ENCODE measurements at places on chromosomes 1 and 21.

- DNase-seq = no peak
Measured at GRCh38 chr1:24323281-24323680, 4.1 kb downstream of the GRHL3 start.

- DNase-seq = peak; percentile 72
Measured at GRCh38 chr1:100510451-100510850, 27.5 kb upstream of the GPR88 start.

- DNase-seq = peak; percentile 6
Measured at GRCh38 chr1:16151196-16151994, 4.5 kb downstream of the EPHA2 start.

- DNase-seq = no peak
Measured at GRCh38 chr1:201112926-201113325, 700 bp upstream of the CACNA1S start.

DNA sequence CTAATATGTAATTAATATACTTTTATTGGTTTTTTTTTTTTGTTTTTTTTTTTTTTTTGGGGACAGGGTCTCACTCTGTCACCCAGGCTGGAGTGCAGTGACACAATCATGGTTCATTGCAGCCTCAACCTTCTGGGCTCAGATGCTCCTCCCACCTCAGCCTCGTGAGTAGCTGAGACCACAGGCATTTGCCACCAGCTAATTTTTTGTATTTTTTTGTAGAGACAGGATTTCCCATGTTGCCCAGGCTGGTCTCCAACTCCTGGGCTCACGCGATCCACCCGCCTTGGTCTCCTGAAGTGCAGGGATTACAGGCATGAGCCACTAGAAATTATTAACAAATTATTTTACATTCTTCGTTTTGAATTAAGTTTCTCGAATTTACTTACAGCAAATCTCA lies 16.8 kb upstream of the POGZ start:
- no peak for DNase-seq

GRCh38 chr21:45534636-45535331 lies 7.5 kb downstream of the SLC19A1 start:
- peak; percentile 89 for DNase-seq

DNA sequence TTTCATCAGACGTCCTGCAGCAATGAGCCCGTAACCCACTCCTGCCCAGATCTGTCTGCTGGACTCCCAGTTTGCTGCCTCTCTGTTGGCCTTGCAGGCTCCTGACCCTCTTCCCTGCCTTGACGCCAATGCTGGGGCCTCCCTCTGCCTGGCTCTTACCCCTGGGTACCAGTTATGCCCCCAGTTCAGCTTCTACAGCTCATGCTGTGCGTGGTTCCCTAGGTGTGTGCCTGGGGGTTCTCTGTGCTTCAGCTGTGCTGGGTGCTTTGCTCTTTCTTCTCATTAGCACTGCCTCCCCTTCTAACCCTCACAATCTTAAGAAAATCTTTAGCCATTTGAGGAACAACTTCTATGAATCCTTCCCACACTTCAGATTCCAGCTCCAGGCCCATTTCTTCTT lies 151.4 kb downstream of the ZSCAN20 start:
- DNase-seq = no peak

GRCh38 chr21:45977396-45977795 lies 4.2 kb upstream of the COL6A1 start:
- DNase-seq = no peak

DNA sequence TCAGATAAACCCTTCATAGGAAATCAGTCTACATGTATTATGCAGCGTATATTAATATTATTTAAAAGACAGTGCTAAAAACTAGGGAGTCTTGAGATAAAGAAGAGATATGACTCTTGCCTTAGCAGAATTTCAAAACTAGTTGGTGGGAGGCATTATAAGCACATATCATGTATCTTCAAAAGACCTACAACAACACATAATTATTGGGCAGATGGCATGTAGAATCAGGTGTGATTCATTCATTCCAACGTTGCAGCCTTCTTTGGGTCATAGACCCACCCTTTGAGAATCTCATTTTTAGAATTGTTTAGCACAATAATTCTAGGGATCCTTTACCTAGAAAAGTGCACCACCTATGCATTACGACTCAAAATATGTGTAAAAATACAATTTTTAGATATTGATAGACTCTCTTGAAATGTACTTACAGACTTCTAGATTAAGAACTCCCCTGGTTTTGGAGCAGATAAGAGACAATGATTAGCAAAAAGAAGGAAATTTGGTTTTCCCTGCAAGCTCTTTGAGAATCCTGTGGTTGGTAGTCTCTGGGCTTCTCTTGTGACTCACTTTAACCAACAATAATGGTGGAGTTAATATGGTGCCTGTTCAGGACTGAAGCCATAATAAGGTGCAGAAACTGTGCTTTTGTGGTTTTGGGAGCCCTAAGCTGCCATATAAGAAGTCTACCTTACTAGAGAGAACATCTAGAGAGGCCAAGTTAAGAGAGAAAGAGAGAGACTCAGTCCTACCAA lies 85.3 kb upstream of the RGS4 start:
- DNase-seq = no peak

DNA sequence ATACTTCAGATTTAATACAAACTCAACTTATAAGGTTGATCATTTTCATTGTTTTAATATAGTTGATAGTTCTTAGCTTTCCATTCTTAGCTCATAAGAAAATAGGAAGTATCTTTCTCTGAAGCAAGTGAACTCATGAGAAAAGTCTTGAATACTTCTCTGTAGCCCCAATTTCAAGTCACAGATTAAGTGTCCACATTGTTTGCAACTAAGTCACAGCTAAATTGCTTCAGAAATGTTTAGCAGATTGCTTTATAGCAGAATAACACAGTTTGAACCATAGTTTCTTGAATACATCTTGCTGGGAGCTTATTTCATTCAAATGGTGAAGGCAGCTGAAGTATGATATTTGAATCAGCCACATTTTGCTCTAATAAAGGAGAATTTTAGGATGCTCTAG lies 10.6 kb upstream of the PKN2 start:
- no peak for DNase-seq

- DNase-seq = no peak
Measured at GRCh38 chr1:68166348-68166747, 66.0 kb downstream of the WLS start.

- no peak for DNase-seq
Measured at GRCh38 chr21:37507716-37508115, 141.1 kb downstream of the DYRK1A start.

DNA sequence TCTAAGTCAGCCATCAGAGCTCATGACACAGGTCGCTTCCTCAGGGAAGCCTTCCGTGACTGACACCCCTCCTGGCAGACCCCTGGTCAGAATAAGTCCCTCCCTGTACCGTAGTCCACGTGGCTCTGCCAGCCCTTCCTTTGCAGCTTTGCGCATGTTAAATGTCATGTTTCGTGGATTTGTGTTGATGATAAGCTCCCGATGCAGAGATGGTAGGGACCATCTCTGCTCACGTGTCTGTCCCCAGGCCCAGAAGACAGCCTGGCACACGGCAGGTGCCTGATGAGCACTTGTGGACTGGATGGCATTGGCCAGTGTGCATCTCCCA lies 75.9 kb downstream of the DHRS3 start:
- no peak for DNase-seq

DNA sequence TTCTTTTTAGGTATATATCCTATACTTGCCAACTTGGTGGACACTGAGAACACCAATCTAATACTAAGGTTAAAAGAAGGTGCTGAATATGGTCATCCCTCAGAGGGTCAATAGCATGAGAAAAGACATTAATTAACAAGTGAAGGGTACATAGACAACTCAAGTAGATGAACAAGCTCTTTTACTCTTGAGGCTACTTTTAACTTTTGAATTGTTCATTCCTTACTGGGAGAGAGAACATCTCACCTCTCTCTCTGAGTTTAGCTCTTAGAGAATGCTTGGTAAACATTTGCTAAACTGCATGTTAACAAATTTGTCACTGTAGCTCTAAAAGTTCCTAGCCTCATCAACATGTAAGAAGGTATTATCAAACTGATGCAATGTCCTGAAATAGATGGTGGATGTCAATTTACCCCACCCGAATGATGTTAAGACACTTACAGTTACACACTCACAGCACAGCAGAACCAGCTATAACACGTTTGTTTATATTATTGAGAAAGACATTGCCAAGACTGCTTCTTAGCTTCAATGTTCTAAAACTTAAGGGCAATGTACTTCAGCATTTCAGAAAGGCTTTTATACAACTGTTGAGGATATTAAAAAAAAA lies 35.9 kb downstream of the HEATR1 start:
- DNase-seq = no peak

DNA sequence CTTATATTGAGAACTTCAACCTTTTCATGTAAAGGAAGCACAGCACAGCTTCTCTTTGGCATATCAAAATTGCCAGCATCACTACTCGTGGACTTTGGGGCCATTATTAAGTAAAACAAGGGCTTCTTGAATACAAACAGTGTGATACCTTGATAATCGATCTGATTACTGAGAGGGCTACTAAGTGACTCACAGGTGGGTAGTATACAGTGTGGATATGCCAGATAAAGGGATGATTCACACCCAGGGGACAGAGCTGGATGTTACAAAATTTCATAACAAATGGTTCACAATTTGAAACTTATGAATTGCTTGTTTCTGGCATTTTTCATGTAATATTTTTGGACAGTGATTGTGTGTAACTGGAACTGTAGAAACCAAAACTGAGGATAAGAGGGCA lies 15.4 kb downstream of the HDAC1 start:
- DNase-seq = no peak

DNA sequence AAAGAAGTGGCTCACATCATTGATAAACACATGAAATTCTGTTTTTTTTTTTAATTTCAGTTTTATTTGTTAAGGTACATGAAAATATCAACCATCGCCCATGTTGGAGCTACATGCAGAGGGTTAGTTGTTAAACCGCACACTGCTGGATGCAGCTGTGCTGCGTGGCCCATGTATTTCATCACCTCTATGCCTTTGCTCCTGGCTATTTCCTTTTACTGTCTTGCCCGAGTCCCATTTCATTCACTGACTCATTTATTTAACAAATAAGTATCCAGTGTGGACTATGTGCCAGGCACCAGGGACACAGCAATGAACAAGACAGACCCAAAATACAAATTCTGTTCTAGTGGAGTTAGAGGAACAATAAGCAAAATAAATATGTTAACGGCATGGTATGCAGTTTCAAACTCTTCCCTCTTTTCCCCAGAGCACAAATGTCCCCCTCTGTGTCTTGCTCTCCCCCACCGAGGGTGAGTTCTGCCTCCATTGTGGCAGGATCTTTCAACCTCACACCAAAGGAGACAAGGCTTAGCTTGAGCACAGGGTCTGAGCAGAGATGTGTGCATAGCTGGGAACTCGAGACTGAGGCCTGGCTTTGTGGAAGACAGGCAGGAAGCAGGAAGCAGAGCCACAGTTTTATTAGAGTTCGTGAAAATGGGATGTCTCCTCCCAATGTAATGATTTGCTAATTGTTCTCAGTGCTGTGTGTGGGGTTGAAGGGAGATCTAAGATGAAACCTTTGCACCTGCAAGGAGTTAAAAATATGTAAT lies 44.6 kb downstream of the MAN1C1 start:
- DNase-seq = no peak

DNA sequence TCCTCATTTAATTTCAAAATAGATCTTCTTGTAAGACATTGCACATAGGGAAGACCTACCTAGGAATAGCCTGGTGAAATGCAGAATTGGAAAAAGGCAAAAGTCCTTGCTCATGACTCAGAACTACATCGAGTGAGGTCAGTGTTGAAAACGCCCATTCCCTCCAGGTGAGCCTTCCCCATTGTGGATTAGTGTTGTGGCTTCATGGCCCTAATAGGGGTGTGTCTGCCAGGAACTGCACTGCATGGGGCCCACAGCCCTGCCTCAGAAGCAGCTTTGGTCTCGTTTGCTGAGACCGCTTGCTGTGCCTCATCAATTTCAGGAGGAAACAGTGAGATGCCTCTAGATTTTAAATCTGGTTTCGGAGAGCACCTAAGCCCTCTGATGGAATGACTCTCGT lies 17.0 kb downstream of the TFF3 start:
- DNase-seq = no peak

DNA sequence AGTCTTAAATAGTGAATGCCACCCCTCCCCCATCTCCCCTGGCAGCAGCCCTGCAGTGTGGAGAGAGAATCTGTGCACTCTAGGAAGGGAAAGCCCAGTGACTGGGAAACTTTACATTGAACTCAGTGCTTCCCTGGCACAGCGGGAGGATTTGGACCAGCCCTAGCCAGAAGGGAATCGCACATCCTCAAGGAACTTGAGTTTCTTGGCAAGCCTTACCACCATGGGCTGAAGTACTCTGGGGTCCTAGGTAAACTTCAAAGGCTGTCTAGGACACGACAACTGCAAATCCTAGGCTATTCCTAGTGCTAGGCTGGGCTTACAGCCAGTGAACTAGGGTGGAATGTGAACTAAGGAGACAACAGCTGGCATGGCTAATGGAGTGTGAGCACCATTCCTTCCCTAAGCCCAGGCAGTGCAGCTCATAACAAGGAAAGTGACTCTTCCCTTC lies 88.3 kb downstream of the COL24A1 start:
- DNase-seq = no peak

DNA sequence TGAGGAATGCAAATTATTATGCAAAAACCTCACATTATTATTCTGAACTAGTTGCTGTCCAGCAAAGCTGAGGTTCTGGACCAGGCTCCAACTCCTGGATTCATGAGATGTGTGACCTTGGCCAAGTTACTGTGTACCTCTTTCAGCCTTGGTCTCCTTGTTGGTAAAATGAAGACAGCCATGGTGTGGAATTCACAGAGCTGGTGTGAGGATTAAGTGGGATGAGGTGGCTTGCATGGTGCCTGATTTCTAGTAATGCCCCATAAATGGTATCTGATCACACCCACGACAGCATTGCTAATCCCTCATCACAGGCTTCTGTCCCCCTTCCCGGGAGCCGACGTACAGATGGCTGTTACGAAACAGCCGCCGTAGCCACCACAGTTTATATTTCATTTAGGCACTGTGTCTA lies 59.6 kb downstream of the PGBD5 start:
- DNase-seq = peak; percentile 71

All from NCI-H524 (cell line).